ENCODE measurements at places on chromosomes 3 and 15.

DNA sequence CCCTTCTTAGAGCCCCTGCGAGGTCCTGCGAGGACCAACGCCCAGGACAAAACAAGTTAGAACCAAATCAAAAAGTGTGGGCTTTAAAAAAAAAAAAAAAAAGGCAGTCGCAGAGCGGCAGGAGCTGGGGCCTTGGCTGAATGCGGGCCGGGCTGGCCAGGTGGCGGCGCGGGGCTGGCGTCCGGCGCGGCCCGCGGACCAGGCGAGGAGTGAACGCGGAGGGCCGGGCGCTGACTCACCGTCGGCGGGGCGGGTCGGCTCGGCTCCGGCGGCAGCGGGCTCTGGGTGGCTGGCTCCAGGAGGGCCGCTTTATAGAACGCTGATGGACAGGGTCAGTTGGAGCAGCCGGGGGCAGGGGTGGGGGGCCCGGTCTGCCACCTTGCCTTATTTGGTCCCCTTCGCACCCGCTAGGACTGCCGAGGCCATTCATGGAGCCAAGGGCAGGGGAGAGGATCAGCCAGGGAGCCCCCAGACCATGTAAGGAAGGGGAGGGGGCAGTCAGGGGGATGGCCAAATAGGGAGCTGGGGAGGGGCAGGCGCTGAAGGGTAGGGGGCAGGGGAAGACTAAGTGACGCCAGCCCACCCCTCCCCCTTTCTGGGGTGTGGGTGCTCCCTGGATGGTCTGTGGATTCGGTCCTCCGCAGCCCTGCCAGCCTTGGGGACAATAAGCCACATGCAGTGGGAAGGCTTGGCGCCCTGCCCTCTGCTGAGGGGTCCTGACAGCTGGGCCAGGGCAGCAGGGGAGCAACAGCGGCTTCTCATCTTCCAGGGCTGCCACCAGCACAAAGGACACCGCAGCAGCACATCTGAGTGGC, at the start of gene ACTC1:
Gene ACTC1 (minus strand): TSS at position 283 of the 815 bp plus-strand sequence. CDS start 741 bp downstream, outside the sequence.
- no peak for DNase-seq

DNA sequence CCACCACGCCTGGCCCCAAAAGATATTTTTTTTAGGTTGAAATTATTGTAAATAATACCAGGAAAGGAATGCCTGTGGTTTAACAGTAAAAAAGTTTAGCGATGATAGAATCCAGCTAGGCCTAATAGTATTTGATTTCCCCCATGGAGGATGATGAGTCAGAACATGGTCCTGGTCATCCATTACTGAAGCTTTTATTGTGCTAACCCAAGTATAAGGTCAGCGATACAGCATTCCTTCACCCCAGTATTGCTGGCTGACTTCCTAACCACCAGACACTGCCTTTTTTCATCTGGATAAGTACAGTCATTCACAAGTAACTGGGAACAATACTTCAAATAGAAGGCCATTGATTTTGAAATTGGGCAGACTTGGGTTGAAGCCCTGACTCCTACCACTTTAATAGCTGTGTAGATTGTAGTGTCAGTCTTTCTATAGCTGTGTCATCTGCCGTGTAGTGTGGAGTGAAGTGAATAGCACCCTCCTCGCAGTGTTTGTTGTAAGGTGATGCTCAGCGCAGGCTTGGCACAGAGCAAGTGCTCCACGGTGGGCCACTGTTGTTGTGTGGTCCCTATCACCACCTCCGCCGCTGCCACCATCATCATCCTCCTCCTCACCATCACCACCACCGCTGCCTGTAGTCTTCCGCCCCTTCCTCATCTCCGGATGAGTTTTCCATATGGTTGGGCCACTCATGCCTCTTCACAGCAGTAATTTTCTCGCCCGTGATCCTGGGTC, 436.0 kb upstream of the TPM1 start:
- DNase-seq: no peak

- DNase-seq: no peak
Measured at GRCh38 chr15:88187195-88187594, 69.3 kb downstream of the NTRK3 start.

DNA sequence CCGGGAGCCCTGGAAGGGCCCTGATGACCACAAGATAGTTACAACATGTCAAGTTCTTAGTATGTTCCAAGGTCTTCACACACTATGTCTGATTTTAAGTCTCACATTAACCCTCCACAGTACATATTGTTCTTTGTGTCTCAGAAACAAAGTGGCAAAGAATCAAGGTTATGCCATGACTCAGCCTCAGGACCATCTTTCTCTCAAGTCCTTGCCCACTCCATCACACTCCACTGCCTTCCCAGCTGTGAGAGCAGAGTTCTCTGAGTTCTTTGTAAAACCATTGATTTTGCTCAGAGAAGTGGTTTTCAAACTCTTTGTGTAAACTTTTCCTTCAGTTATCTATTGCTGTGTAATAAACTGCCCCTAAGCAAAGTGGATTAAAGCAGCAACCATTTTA, 67.9 kb upstream of the C3orf80 start:
- no peak for DNase-seq

DNA sequence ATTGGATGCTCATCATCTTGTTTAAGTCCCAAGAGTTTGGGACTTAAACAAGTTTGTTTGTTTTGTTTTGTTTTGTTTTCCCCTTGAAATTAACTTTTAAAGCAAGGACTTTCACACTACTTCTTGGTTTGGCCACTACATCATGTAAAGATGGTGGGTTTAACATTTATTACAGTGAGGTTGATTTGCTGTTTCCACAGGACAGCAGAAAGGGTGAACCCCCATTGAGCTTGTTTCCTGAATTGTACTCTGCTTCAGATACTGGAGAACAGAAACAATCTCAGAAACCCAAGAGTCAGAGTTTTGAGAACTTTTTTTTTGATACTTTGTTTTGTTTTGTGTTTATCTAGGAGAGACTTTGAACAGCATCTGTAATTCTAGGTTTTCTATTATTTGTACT, 6.7 kb downstream of the POU1F1 start:
- DNase-seq: no peak

DNA sequence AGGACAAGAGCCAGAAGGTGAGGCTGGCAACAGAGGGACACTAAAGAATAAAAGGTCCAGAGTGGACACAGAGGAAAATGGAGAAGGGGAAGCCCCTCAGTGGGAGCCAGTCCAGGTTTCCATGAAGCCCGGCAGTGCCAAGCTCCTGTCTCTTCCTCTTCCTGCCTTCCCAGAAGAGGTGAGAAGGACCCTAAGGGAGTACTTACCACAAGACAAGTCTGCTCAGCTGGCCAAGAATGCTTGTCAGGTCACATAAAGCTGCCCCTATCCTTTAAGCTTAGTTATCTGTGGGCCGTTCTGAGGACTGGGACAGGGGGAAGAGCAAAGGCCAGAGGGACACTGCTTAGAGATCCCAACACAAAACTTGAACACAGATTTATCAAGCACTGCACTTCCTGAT, 100.2 kb downstream of the RYK start:
- no peak for DNase-seq

DNA sequence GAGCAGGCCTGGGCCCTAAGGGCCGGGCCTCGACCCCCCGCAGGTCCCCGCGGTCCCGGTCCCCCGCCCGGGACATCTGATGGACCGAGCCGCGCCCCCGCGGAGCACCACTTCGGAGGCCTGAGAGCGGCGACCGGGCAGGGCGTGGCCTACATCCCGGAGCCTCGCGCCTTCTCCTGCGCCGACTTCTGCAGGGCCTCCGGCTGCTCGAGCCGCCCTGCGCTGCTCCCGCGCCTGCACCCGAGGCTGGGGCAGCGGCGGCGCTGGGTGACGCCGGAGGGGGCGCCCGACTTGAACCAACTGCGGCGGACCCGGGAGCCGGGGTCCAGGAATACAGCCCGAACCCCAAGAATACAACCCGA, 14.9 kb upstream of the GP9 start:
- no peak for DNase-seq

- no peak for DNase-seq
Measured at GRCh38 chr3:46881596-46882376, 4.3 kb downstream of the PTH1R start.

DNA sequence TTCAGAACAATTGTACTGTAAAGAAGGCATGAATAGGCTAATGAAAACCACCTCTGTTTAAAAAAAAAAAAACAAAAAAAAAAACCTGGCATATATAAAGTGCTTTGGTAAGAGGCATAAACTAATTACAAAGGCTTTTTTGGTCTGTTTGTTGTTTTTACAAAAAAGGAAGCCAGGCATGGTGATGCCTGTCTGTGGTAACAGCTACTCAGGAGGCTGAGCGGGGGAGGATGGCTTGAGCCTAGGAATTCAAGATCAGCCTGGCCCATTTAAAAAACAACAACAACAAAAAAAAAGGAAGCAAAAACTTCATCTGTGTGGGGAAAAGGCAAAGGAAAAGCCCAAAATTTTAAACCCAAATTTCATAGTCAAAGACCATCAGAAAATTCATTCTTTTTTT, 47.0 kb downstream of the OSBPL10 start:
- no peak for DNase-seq

DNA sequence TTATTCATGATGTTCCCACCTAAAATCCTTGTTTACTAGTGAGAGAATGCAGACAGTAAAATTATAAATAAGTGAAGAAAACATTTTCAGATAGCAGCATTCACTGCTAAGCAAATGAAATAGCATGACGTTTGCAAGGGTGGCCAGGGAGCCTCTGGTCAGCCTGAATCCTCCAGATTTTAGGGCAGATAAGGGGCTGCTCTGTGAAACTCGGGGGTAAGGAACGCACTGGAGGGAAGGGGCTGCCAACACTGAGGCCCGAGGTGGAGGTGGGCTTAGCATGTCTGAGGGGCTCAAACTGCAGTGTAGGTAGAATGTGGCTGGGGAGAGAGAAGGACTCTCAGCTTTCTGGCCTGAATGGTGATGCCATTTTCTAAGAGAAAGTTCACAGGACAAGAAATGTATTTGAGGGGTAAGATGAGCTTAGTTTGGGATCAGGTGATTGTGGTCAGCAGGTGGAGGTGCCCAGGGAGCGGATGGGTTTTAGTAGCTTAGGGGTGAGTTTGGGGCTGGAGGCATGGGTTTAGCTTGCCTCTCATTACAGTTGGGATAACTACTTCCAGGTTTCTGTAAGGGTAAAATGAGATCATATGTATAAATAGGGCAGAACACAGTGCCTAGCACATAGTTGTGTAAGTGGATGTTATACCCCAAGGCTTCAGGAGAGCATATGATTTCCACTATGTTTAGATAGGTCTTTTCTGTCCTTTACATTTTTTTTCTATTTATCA, 20.5 kb downstream of the GPR171 start:
- no peak for DNase-seq

- peak; percentile 89 for DNase-seq
Measured at GRCh38 chr15:84588053-84588874, 12.5 kb upstream of the ZSCAN2 start.

DNA sequence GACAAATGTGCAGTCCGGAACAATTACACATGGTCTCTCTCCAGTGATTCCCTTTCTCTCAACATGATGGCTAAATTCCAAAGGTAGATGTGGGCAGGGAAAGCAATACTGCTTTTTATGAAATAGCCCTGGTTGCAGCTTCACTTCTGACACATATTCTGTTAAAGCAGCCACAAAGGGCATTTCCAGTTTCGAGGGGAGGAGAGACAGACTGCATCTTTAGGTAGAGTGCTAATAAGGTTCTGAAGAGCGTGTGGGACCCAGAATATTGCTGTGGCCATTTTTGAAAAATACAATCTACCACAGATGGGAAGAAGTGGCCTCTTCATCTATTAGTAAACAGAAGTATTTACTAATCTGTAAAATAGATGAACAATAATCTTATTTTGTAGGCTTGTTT, 139.3 kb upstream of the PEX5L start:
- DNase-seq: no peak

DNA sequence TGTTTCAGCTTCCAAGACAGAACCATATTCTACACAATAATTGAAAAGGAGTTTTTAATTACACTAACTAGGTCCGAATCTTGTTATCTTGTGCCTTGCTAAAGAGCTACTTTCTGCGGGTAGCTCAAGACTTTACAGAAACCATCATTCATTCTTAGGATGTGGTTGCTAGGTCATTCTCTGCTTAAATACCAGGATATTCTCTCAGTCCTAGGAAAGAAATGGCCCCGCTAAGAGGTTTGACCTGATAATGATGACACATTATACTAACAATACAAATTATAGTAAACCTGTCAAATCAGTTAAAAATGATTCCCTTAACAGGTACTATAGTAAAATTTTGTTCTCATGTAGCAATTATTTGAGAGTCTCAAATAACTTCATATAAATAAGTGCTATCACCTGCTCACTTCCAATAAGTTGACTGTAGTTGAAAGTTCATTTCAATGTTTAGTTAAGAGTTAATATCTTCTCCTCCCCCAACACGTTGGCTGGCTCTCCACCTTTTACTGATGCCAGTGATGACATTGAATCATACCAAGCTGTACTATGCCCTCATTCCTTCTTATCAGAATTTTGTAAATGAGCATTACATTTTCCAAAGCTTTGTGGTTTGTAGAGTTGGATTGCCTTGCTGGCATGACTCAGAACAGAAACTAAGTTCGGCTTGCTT, 3.6 kb upstream of the C3orf85 start:
- no peak for DNase-seq

- no peak for DNase-seq
Measured at GRCh38 chr3:31431321-31431720, 101.4 kb upstream of the STT3B start.

DNA sequence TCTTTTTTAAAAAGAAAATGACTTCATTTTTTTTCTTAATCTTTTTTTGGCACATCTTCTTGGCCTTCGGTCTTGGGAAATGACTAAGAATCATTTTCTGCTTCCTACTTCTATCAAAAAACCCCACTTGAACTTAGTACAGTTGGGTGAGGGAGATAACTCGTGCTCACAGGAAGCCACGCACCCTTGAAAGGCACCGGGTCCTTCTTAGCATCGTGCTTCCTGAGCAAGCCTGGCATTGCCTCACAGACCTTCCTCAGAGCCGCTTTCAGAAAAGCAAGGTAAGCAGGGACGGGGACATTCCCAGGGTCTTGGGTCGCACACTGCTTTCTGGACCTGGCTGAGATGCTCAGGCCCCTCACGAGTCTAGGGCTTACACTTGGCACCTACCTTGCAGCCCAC, at the start of gene CCR4:
Gene CCR4 (plus strand): TSS at position 235 of the 402 bp plus-strand sequence. CDS start 1,779 bp downstream, outside the sequence.
- no peak for DNase-seq

DNA sequence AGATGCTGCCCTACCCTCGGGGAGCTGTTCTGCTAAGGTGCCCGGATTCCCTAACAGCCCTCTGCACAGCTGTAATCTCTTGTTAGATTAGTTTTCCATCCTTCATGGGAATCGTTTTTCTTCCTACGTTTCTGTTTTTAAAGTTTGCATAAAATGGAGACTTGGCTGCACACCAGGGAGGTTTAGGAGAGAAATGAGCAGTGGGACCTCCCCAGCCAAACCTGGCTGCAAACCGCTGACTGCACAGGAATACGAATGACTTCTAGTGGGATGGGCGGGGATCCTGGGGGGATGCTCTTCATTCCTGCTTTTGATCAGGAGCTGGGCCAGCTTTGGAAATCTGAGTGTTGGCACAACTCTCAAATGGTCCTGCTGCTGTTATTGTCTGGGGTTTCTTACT, 77.5 kb downstream of the THSD4 start:
- no peak for DNase-seq

- no peak for DNase-seq
Measured at GRCh38 chr15:80990955-80991354, 1.3 kb upstream of the MESD start.
